Activated naive CD8-positive, alpha-beta T cell treated with anti-CD3 and anti-CD28 coated beads, Interleukin-2, amount 10 ng/mL, durations not matched to agents 7 days and 5 days (primary cell): ENCODE measurements at places on chromosomes 2 and 18. TPM values are rescaled to one million over a fixed set of nuclear protein-coding genes. Genes with fewer than 3 reads are reported as not detected.

The CELF4 gene
- total RNA-seq = not detected

The ERFE gene
- total RNA-seq = not detected

The ACKR3 gene
- 4.4 TPM for total RNA-seq

The MFF gene
- total RNA-seq = 63.5 TPM

The COL5A2 gene
- 2.2 TPM for total RNA-seq

The ST8SIA5 gene
- total RNA-seq = not detected

The BMP10 gene
- not detected for total RNA-seq

The CD207 gene
- total RNA-seq = not detected

The TET3 gene
- total RNA-seq = 19.9 TPM

The SPEG gene
- total RNA-seq = 23.6 TPM

The QPCT gene
- 1.1 TPM for total RNA-seq

The CDK15 gene
- total RNA-seq = not detected

The KLHL14 gene
- not detected for total RNA-seq

The NCKAP5 gene
- not detected for total RNA-seq

The FAM237A gene
- not detected for total RNA-seq

The POMC gene
- 6.1 TPM for total RNA-seq

The PPP1R1C gene
- total RNA-seq = not detected

The NEB gene
- total RNA-seq = 0.43 TPM

The WNT10A gene
- 1.9 TPM for total RNA-seq

The CCBE1 gene
- not detected for total RNA-seq

The PSMA8 gene
- total RNA-seq = 1.3 TPM

The NTSR2 gene
- total RNA-seq = not detected

The TFCP2L1 gene
- 0.06 TPM for total RNA-seq

The MOGAT1 gene
- not detected for total RNA-seq

The LRATD1 gene
- total RNA-seq = not detected
